H9 (cell line): ENCODE measurements at places on chromosomes 16 and 17.

DNA sequence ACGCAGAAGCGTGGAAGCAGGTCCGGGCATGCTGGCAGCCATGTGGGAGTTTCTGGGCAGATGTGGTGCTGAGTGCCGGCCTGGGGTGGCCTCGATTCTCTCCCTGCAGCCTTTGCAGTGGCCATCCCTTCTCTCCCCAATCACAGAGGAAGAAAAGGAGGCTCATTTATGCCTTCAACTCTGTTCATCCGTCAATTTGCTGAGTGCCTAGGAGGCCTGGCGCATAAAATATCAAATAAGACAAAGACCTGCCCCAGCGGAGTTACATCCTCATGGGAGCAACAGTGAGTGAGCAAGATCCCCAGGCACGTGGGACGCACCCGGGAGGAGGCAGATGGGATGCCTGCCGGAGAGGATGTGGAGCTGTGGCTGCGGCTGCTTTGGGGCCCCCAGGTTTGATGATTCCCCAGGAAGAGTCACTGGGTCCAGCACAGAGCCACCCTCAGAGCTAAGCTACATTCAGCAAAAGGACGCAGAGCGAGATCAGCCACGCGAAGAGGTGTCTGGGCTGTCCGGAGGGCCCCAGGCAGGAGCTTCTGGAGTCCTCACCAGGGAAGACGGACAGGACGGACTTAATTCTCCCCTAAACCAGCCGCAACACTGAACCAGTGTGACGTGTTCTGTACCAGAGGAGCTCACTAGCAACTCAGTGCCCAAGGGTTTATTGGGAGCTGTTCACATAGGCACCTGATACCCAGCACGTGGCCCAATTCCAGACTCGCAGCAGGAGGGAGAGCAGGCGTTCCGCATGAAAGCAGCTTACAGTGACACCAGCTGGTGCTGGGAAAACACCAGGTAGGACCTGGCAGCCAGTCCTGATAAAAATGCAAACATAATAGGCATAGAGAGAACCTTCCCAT is 11.3 kb downstream of the CA5A start:
- H3K27me3 ChIP-seq: no peaks in the 10 kb centered on the region
- no peak for DNase-seq
- H3K36me3 ChIP-seq: no peaks in the 10 kb centered on the region
- H3K4me3 ChIP-seq: no peak overlapping the region

GRCh38 chr17:77489893-77490255 is 349.1 kb downstream of the SEC14L1 start:
- no peaks in the 10 kb centered on the region for H3K4me1 ChIP-seq
- H3K27me3 ChIP-seq: no peaks in the 10 kb centered on the region
- H3K36me3 ChIP-seq: peaks cover 61% of the 10 kb centered on the region
- no peak overlapping the region for H3K4me3 ChIP-seq
- DNase-seq: no peak

- H3K27ac ChIP-seq: no peak overlapping the region
- no peak overlapping the region for H3K4me3 ChIP-seq
- no peak for DNase-seq
- no peaks in the 10 kb centered on the region for H3K27me3 ChIP-seq
These were observed 30.9 kb downstream of the PGS1 start for GRCh38 chr17:78409191-78409928.

DNA sequence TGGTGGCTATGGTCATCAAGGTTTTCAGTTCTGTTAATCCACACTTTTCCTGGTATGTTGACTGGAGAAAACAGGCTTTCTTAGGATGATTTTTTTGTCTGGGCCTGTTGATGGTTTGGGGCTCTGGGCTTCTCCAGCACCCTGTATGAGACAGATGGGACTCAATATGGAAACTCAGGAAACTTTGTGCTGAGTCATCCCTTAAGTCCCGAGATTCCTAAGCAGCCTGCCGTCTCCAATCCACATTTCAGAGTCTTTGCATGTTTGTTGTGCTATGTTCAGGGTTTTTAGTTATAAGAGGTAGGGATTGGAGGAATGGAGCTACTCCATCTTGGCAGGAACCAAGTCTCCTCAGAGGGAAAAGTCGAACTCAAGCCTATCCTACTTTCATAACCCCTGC is 253.3 kb upstream of the FOXF1 start:
- H3K27ac ChIP-seq: no peak overlapping the region
- no peak overlapping the region for H3K4me3 ChIP-seq
- H3K4me1 ChIP-seq: no peaks in the 10 kb centered on the region; the same call in 1 of the 2 replicates

- H3K4me3 ChIP-seq: peak overlapping the region; percentile 70
- peaks cover 42% of the 10 kb centered on the region for H3K36me3 ChIP-seq
- DNase-seq: no peak
- H3K27ac ChIP-seq: no peak overlapping the region
- H3K27me3 ChIP-seq: no peaks in the 10 kb centered on the region
These were observed 5.6 kb downstream of the SBK1 start for GRCh38 chr16:28297784-28298510.

- H3K27me3 ChIP-seq: no peaks in the 10 kb centered on the region
- H3K36me3 ChIP-seq: no peaks in the 10 kb centered on the region
- H3K27ac ChIP-seq: no peak overlapping the region
- H3K4me1 ChIP-seq: no peaks in the 10 kb centered on the region
- no peak for DNase-seq
- H3K4me3 ChIP-seq: no peak overlapping the region
These were observed 471.9 kb downstream of the PMP22 start for GRCh38 chr17:14793237-14793636.

GRCh38 chr16:1333854-1334700 is 632 bp downstream of the BAIAP3 start:
- H3K27me3 ChIP-seq: peaks cover 16% of the 10 kb centered on the region; the same call in 1 of the 2 replicates
- H3K4me3 ChIP-seq: peak overlapping the region; percentile 72; the same call in 2 of the 3 replicates
- no peaks in the 10 kb centered on the region for H3K4me1 ChIP-seq
- no peaks in the 10 kb centered on the region for H3K36me3 ChIP-seq

GRCh38 chr17:53193044-53193443 is 629.7 kb upstream of the KIF2B start:
- DNase-seq: no peak
- no peak overlapping the region for H3K4me3 ChIP-seq
- H3K4me1 ChIP-seq: no peaks in the 10 kb centered on the region
- H3K36me3 ChIP-seq: no peaks in the 10 kb centered on the region
- no peak overlapping the region for H3K27ac ChIP-seq

DNA sequence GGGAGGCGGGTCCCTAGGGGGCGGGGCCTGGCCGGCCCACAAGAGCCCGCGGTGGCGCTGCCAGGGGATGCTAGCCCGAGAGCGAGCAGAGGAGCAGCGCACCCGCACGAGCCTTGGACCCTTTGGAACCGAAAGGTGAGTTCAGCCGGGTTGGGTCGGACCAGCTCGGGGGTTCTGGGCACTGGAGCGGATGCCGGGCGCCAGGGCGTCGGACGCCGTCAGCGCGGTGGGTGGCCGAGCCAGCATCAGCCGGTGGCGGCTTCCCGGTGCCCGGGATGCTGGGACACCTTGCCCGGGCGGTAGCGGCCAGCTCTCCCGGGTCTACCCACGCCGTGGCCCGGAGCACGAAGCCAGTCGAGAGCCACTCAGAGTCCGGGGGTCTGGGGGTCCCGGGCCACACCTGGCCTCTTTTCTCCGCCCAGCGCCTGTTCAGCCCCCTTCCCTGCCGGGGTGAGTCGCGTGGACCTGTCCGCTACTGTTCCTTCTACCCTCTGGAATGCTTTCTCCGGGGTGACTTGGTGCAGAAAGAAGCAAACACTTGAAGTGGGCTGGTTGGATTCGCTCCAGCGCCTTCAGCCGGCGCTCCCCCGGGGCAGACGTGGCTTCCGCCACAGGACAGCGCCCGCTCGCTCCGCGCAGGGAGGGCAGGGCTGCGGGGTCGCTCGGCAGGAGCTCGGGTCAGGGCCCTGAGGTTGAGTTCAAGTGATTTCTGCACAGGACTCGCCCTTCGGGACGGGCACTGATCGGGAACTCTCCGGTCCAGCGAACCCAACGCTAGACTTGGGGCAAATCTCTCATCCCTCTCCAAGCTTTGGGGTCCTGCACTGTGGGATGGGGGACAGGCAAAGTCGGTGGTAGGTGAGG is at the start of gene SCNN1G:
Gene SCNN1G (plus strand): TSS at position 67 of the 864 bp plus-strand sequence. CDS start 3,527 bp downstream, outside the sequence.
- no peak within 1 kb of the TSS for H3K27ac ChIP-seq
- H3K27me3 ChIP-seq: peaks cover 15% of the 10 kb centered on the region; the same call in 1 of the 2 replicates
- H3K4me3 ChIP-seq: peak within 1 kb of the TSS; percentile 86

GRCh38 chr16:17395849-17396480 is 74.8 kb downstream of the XYLT1 start:
- no peaks in the 10 kb centered on the region for H3K36me3 ChIP-seq
- no peak overlapping the region for H3K27ac ChIP-seq
- peaks cover 2% of the 10 kb centered on the region; the same call in 1 of the 2 replicates for H3K4me1 ChIP-seq
- no peak overlapping the region for H3K4me3 ChIP-seq

DNA sequence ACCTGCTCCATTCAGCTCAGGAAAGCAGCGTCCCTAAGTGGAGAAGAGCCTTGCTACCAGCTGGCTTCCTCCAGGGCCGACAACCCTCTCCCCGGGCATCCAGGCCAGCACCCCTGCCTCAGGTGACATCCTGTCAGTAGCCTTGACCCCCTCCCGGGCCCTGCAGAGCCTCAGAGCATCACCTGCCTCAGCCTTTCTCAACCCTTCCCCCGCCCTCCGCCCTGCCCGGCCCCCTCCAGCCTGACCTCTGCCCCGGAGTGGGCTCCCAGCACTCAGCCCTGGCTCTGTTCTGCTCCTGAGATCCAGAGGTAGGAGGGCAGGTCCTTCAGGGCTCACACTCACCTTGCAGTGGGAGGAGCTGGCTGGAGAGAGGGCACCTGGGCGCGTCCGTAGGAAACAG is 73.8 kb upstream of the METRNL start:
- no peak overlapping the region; the same call in 2 of the 3 replicates for H3K4me3 ChIP-seq
- peaks cover 21% of the 10 kb centered on the region for H3K36me3 ChIP-seq
- H3K27me3 ChIP-seq: no peaks in the 10 kb centered on the region
- no peak overlapping the region for H3K27ac ChIP-seq
- DNase-seq: no peak
- H3K4me1 ChIP-seq: no peaks in the 10 kb centered on the region

GRCh38 chr16:67040906-67041305 is 12.0 kb downstream of the CBFB start:
- peaks cover 15% of the 10 kb centered on the region for H3K36me3 ChIP-seq
- no peaks in the 10 kb centered on the region for H3K27me3 ChIP-seq

DNA sequence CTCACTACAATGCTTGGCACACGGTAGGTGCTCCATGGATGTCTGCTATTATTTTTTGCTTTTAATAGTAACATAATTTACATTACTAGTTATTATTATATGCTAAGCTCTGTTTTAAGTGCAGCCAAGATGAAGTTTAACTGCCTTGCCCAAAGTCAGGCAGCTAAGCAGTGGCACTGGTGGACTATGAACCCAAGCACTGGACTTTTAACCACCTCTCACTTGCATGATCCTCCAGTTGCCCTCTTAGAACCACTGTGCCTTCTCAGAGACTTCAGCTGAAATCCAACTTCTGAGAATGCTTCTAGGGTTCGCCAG is 1.5 kb upstream of the ZNF207 start:
- peak overlapping the region; percentile 99; the same call in 2 of the 3 replicates for H3K4me3 ChIP-seq
- H3K4me1 ChIP-seq: no peaks in the 10 kb centered on the region
- no peak overlapping the region for H3K27ac ChIP-seq
- no peaks in the 10 kb centered on the region for H3K27me3 ChIP-seq

GRCh38 chr17:560432-560873 is 154.2 kb downstream of the VPS53 start:
- no peak for DNase-seq
- no peaks in the 10 kb centered on the region for H3K4me1 ChIP-seq
- no peaks in the 10 kb centered on the region for H3K27me3 ChIP-seq

- H3K27me3 ChIP-seq: no peaks in the 10 kb centered on the region
- no peak overlapping the region for H3K4me3 ChIP-seq
- DNase-seq: no peak
- H3K4me1 ChIP-seq: no peaks in the 10 kb centered on the region
- H3K27ac ChIP-seq: no peak overlapping the region
These were observed 45.8 kb downstream of the WDR45B start for GRCh38 chr17:82602487-82602886.

DNA sequence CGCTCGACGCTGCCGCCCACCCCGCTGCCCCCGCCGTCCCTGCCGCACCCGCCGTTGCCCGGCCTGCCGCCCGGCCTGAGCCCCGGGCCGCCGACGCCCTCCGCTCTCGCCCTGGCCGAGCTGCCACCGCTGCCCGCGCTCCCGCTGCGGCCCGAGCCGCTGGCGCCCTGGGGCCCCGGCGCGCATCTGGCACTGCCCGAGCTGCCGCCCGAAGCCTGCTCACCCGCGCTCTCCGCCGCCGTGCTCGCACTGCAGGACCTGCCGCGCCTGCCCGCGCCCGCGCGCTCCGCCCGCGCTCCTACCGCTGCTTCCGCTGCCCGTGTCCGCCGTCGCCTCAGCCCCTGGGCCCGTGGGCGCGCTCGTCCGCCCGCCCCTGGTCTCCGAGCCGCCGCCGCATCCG is 8.4 kb upstream of the CLDN9 start:
- H3K27ac ChIP-seq: no peak overlapping the region
- no peaks in the 10 kb centered on the region; the same call in 2 of the 3 replicates for H3K36me3 ChIP-seq
- no peak for DNase-seq
- H3K27me3 ChIP-seq: no peaks in the 10 kb centered on the region
- H3K4me3 ChIP-seq: peak overlapping the region; percentile 88

DNA sequence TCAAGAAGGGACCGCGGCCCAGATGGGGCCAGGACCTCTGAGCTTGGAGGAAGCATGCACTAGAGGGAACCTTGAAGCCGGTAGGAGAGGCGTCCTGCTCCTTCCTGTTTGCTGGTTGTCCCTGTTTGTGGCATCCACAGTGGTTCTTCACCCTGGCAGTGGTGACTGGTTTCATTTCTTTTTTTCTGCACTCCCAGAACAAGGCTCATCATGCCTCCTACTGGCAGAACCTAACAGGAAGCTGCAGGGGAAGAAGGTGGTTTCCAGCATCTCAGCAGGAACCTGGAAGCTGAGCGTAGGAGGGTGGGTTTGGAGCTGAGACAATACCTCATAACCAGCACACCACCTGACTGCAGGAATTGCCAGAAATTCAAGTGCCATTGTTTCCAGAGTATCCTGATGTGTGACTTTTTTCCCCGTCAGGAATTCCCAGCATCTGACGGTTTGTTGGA is 5.8 kb downstream of the TMEM231 start:
- peaks cover 2% of the 10 kb centered on the region; the same call in 1 of the 2 replicates for H3K4me1 ChIP-seq
- no peaks in the 10 kb centered on the region; the same call in 2 of the 3 replicates for H3K36me3 ChIP-seq
- H3K27me3 ChIP-seq: no peaks in the 10 kb centered on the region
- DNase-seq: peak; percentile 82

GRCh38 chr16:12898551-12898950 is 2.8 kb upstream of the SHISA9 start:
- no peak overlapping the region for H3K27ac ChIP-seq
- H3K36me3 ChIP-seq: no peaks in the 10 kb centered on the region; the same call in 2 of the 3 replicates
- peaks cover 8% of the 10 kb centered on the region; the same call in 1 of the 2 replicates for H3K4me1 ChIP-seq
- H3K4me3 ChIP-seq: no peak overlapping the region
- peak; percentile 50 for DNase-seq

DNA sequence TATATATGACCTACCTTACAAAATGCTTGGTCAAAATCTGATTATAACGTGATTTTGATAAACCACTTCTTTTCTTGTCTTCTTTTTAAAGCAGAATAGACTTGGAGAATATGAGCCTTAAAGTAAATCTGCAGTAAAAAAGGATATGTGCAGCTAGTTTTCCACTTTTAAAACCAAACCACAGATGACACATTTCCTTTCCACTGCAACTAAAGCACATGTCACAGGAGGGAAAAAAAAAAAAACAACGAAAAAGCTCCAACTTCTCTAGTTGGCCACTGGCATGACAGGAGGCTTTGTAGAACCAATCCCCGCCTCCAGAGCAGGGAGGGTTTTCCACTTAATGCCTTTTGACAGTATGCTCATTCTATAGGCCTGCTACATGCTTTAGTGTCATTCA is at the start of gene EVI2A:
Gene EVI2A (minus strand): TSS at position 142 of the 400 bp plus-strand sequence. CDS start 2,609 bp downstream, outside the sequence.
- H3K4me3 ChIP-seq: no peak within 1 kb of the TSS
- H3K36me3 ChIP-seq: no peaks in the 10 kb centered on the region
- DNase-seq: no peak
- no peaks in the 10 kb centered on the region for H3K27me3 ChIP-seq
